ENCODE measurements at places on chromosomes 7 and 10.

DNA sequence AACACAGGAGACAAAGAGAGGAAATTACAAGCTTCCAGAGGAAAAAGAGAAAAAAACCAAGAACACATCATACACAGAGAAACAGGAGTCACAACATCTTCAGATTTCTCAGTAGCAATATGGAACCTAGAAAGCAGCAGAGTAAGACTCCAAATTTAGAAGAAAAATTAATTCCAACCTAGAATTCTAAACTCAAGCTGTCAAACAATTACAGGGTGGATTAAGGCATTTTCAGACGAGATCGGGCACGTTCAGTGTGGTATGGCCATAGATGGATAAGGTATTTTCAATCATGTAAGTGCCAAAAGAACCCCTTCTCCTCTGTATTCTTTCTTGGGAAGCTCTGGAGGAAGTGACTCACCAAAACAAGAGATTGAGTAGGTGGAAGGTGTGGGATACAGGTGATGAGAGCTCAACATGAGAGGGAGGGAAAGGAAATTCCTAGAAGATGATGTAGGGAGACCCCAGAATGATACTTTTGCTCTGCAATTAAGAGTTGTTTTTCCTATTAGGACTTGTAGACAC is 51.6 kb downstream of the FAM204A start:
- H3K27ac ChIP-seq: no peak overlapping the region
- H3K36me3 ChIP-seq: no peaks in the 10 kb centered on the region
- DNase-seq: no peak
- no peaks in the 10 kb centered on the region for H3K4me1 ChIP-seq
- H3K27me3 ChIP-seq: peaks cover 32% of the 10 kb centered on the region

DNA sequence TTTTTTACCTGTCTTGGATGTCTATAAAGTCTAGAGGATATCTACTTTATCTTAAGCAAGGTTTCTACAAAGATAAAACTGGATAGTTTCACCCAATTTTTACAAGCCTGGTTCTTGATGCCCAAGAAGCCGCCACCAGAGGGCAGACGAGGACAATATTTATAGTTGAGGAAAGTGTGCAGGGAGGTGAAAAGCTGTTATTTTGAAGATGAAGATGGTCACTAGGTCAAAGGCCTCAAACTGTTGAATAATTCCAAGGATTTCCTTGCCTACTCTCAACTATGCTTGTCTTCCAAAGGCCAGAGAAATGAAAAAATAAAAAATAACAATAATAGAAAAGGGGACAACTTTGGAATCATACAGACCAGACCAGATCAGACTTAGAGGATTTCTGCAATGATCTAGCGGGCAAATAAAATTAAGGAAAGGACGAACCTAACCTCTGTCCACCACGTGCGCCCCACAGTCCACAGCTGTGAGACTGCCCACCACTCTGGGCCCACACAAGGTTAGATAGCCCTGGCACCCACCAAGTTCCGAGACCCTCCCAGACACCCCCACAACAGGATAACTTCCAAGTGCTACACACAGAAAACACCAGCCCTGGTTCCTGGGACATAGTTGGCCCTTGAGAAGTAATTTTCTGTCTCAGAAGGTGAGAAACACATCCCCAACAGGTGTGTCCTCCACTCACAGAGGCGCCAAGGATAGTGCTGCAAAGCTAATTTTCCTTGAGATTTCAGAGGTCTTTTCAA is 2.8 kb downstream of the PKD1L1 start:
- peak; percentile 84 for DNase-seq
- no peak overlapping the region for H3K4me3 ChIP-seq
- H3K4me1 ChIP-seq: no peaks in the 10 kb centered on the region
- no peak overlapping the region for H3K27ac ChIP-seq

- H3K4me1 ChIP-seq: no peaks in the 10 kb centered on the region
- peak; percentile 67 for DNase-seq
- no peak overlapping the region for H3K27ac ChIP-seq
- H3K36me3 ChIP-seq: no peaks in the 10 kb centered on the region
- H3K4me3 ChIP-seq: no peak overlapping the region
Measured at GRCh38 chr10:70461397-70462348, 16.9 kb upstream of the PALD1 start.

GRCh38 chr7:50970092-50970491 is 187.4 kb upstream of the GRB10 start:
- no peak overlapping the region for H3K27ac ChIP-seq
- peaks cover 5% of the 10 kb centered on the region for H3K4me1 ChIP-seq
- no peaks in the 10 kb centered on the region for H3K36me3 ChIP-seq
- H3K27me3 ChIP-seq: no peaks in the 10 kb centered on the region

- peak overlapping the region; percentile 40 for H3K27ac ChIP-seq
- peaks cover 11% of the 10 kb centered on the region for H3K4me1 ChIP-seq
- peaks cover 8% of the 10 kb centered on the region for H3K36me3 ChIP-seq
Measured at GRCh38 chr7:130732980-130733930, 752 bp downstream of the KLF14 start.

DNA sequence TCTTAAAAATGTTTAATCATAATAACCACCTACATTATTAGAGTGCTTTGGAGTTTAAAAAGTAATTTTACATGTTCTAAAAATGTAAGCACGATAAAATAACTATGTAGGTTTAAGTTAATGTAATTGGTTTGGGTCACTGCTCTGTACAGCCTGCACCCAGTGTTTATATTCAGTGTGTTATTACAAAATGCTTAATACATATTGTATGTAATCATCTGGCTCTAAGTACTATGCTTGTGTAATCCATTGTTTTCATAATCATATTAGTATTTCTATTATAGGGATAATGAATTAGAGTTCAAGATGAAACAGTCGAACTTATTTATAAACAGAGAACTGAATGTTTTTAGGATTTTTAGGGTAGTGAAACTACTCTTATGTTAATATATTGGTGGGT is 13.1 kb downstream of the RPA3 start:
- DNase-seq: no peak
- H3K4me1 ChIP-seq: peaks cover 2% of the 10 kb centered on the region
- H3K27me3 ChIP-seq: no peaks in the 10 kb centered on the region
- no peak overlapping the region for H3K27ac ChIP-seq
- no peak overlapping the region for H3K4me3 ChIP-seq

GRCh38 chr7:31642681-31643115 is 44.3 kb upstream of the PPP1R17 start:
- H3K4me1 ChIP-seq: no peaks in the 10 kb centered on the region
- H3K27ac ChIP-seq: no peak overlapping the region
- no peaks in the 10 kb centered on the region for H3K36me3 ChIP-seq
- H3K4me3 ChIP-seq: no peak overlapping the region
- no peaks in the 10 kb centered on the region for H3K27me3 ChIP-seq

DNA sequence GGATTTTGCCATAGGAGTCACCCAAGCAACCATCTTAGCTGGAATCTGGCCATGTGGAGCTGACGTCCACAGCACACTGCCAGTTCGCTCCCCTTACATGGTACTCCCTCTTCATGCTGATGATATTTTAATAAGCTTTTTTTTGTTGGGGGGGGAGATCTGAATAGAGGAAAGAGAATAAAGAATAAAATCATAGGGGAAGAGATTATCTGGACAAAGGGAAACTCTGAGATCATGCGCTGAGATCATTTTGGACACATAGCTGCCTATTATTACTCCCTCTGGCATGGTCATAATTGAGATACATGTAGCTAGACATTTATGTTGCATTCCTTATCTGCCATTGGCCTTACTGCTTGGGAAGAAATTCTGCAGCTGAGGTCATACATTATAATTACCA is 282.7 kb downstream of the HTR7 start:
- H3K4me3 ChIP-seq: no peak overlapping the region
- no peaks in the 10 kb centered on the region for H3K36me3 ChIP-seq
- no peak for DNase-seq

DNA sequence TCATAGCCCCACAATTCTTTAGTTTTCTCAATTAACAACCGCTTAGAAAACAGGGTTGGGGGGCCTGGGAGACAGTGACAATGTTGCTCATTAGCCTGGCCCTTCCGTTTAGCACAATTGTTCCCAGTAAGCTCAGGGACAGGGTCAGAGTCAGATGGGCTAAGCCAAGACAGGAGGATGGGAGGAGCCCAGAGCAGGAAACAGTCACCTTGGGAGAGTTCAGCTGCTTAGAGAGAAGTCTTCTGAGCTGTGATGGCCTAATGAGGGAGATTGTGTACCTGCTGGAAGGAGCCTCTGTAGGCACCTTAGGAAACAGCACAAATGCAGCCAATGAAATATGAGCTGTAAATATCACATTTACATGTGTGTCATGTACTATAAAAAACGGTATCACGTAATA is 35.9 kb downstream of the SVOPL start:
- H3K27me3 ChIP-seq: peaks cover 32% of the 10 kb centered on the region
- H3K27ac ChIP-seq: peak overlapping the region; percentile 57
- peak overlapping the region; percentile 61 for H3K4me3 ChIP-seq
- peaks cover 26% of the 10 kb centered on the region for H3K4me1 ChIP-seq
- DNase-seq: no peak

GRCh38 chr7:132713893-132714292 is 137.6 kb upstream of the PLXNA4 start:
- no peak overlapping the region for H3K27ac ChIP-seq
- DNase-seq: no peak
- H3K4me1 ChIP-seq: no peaks in the 10 kb centered on the region
- no peaks in the 10 kb centered on the region for H3K36me3 ChIP-seq
- H3K4me3 ChIP-seq: no peak overlapping the region

GRCh38 chr7:141990011-141990725 is 5.5 kb upstream of the MGAM start:
- no peaks in the 10 kb centered on the region for H3K36me3 ChIP-seq
- H3K27ac ChIP-seq: no peak overlapping the region
- no peak overlapping the region for H3K4me3 ChIP-seq
- no peak for DNase-seq
- H3K27me3 ChIP-seq: no peaks in the 10 kb centered on the region

DNA sequence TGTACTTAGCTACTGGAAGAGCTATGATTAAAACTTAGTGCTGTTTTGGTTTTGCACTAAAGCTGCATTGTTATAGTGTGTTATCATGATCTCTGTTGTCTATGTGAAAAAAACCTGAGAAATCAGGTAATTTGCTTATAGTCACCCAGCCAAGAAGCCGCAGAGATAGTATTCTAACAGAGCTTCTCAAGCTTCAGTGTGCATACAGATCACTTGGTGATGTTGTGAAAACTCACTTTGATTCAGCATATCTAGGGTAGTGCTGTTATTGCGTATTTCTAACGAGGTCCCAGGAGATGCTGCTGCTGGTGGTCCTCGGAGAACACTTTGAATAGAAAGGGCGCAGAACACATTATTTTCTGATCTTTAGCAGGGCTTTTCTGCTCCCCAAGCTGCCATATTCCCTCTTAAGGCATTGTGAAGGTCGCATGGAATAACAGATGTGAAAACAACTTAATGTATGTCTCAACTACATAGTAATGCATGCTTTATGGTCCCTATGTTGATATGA is 68.4 kb upstream of the PDCD4 start:
- DNase-seq: no peak
- H3K4me1 ChIP-seq: peaks cover 41% of the 10 kb centered on the region
- no peak overlapping the region for H3K4me3 ChIP-seq

- H3K27ac ChIP-seq: peak overlapping the region; percentile 85
- peaks cover 86% of the 10 kb centered on the region for H3K36me3 ChIP-seq
- DNase-seq: peak; percentile 85
- peak overlapping the region; percentile 97 for H3K4me3 ChIP-seq
- no peaks in the 10 kb centered on the region for H3K27me3 ChIP-seq
Measured at GRCh38 chr10:110504111-110504735, 6.5 kb downstream of the DUSP5 start.

GRCh38 chr7:153354071-153354470 is 594.5 kb downstream of the ACTR3B start:
- H3K36me3 ChIP-seq: no peaks in the 10 kb centered on the region
- no peaks in the 10 kb centered on the region for H3K4me1 ChIP-seq
- no peak overlapping the region for H3K27ac ChIP-seq

DNA sequence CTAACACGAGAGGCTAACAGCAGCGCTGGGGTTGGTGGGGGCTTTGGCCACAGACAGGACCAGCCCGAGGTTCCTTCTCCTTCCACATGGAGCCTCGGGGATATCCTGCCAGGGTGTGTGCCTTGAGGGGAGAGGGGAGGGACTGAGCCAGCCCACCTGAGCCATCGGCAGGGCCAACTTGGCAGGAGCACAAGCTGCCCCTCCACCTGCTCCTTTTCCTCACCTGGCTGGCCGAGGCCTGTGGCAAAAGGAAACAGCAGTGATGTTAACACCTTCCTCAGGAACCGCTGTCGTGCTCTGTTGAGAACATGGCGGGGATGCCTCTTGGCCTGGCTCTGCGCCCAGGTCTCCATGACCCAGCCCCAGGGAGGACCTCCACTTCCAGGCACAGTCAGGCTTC is 255.1 kb upstream of the PPP2R2D start:
- no peak overlapping the region for H3K4me3 ChIP-seq
- no peaks in the 10 kb centered on the region for H3K27me3 ChIP-seq
- no peak overlapping the region for H3K27ac ChIP-seq
- no peaks in the 10 kb centered on the region for H3K36me3 ChIP-seq
- DNase-seq: no peak

DNA sequence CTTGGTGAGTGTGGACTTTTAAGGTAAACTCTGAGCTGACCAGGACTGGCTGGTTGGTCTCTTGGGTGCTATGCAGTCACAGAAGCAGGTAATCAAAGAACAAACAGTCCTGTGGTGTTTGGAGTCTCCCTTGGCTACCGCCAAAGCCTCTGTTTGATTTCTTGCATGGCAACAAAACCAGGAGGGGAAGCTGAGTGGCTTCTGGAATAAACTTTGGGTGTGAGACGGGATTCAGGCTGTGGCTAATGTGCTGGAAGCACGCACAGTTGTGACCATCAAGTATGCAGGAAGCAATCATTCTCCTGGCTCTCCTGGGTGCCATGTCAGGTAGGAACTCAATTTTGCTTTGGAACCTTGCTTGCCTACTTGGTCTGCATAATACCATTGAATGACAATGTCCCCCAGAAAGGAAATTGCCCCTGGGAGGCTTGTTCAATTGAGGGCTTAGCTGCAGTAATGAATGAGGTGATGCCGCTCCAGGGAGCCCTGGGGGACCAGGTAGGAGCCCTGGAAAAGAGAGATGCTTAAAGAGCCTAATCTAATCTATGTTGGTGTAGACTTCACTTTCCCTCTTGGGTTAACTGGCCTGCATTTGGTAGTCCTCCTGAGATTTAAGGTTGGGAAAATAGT is at the start of gene CDHR3:
Gene CDHR3, plus strand, starts transcription at position 227 of the 630 bp plus-strand sequence. Its CDS starts 55 bp downstream, at position 282.
- H3K4me1 ChIP-seq: no peaks in the 10 kb centered on the region
- no peaks in the 10 kb centered on the region for H3K36me3 ChIP-seq
- no peak for DNase-seq
- no peak within 1 kb of the TSS for H3K27ac ChIP-seq
- H3K4me3 ChIP-seq: no peak within 1 kb of the TSS

- no peak overlapping the region for H3K27ac ChIP-seq
- H3K4me1 ChIP-seq: no peaks in the 10 kb centered on the region
- H3K36me3 ChIP-seq: no peaks in the 10 kb centered on the region
Measured at GRCh38 chr10:20166096-20166675, 350.0 kb downstream of the PLXDC2 start.

DNA sequence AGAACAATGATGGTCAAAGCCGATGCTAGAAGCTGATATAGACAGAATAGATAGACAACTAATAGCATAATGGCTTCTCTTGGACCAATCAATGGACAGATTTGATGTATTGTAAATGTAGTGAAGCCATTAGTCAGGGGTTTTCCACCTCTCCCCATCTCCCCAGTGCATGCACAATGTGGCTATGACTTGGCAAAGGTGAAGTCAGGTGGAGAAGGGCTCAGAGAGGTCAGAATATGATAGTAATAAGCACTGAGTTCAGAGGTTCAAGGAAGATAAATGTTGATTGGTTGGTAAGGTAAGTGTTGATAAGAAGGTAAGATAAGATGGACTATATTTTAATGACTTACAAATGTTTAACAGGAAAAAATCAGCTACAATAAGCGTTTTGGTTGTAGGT is 28.5 kb downstream of the BLNK start:
- no peaks in the 10 kb centered on the region for H3K36me3 ChIP-seq
- H3K4me1 ChIP-seq: peaks cover 3% of the 10 kb centered on the region
- DNase-seq: no peak
- H3K4me3 ChIP-seq: no peak overlapping the region
- no peak overlapping the region for H3K27ac ChIP-seq

All from activated CD8-positive, alpha-beta T cell treated with anti-CD3 and anti-CD28 coated beads, Interleukin-2, amount 10 ng/mL, durations not matched to agents 7 days and 5 days (primary cell).